ENCODE measurements at places on chromosomes 1 and 21.
A peak's percentile ranks its signal among the peaks of the same experiment; 100 is the strongest.

DNA sequence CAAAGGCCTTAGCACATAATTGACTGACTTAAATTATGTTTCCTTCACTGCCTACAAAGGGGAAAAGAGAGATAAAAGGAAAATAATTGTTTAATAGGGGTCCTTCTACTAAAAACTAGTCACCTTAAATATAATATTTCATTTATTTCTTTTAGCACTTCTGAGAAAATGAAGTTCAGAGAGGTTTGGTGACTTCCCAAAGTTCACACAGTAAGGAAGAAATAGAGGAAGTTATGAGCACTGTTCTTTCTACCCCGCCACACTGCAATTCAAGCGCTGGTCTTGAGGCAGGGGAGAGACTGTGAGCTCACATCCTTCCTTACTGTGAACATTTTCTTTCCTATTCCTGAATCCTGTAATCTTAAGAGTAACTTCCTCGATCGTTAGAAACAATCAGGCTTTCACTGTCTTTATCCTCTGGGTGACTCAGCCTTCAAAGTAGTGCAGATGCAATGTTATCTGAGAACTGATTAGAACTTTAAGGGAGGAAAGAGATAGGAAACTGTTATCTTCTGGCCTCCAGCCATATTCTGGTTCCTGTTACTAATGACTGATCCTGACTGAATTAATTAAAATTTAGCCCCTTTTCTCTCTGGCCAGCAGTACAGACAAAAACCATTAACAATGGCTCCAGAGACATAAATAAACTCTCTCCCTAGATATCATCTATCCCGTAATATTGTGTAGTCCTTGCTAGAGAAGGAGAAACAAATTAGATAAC lies 6.8 kb downstream of the RGS5 start:
- no peak for DNase-seq

DNA sequence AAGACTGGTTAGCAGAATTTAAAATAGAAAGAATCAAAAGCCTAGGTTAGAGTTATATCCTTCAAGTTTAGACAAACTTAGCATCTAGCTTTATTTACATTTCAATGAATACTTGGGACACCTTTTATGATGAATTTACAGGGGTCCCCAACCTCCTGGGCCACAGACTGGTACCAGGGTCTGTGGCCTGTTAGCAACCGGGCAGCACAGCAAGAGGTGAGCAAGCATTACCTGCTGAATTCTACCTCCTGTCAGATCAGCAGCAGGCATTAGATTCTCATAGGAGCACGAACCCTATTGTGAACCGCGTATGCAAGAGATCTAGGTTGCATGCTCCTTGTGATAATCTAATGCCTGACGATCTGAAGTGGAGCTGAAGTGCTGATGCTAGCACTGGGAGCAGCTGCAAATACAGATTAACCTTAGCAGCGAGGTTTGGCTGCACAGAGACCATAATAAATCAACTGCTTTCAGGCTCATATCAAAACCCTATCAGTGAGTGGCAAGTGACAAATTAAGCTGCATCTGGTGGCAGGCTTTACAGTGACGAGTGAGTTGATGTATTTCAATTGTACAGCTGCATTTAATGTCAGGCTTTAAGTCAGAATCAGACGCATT lies 82.0 kb downstream of the UCHL5 start:
- no peak for DNase-seq

- no peak for DNase-seq
Measured at GRCh38 chr1:112708002-112708448, 1.1 kb upstream of the RHOC start.

DNA sequence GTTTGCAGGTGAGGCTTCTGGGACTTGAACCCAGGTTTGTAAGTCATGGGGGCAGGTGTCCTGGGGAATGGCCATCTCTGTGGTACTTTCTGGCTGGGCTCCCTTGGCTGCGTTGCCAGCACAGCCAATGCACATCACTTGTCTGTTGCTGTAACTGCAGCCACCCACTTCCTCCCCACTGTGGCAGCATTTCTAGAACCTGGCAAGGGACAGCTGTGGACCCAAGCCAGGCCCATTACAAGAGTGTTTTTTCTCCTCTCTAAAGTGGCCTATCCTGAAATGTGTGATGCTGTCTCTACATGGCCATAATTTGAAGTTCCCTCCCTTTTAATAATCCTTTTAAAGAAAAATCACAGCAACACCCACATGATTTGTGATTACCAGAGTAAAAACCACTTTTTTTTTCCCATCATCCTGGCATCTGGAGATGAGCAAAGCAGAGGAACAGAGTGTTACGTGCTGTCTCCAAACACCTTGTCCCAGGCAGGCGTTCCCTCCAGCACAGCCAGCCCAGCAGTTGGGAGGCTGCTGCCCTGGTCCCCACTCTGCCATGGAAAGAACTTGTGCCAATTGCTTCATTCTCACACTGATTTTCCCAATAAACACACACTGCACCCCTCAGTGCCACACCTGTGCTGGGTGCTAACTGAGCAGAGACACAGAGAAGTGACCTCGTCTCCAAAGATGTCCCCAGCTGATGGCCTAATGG lies 360.6 kb upstream of the USP24 start:
- DNase-seq: no peak

DNA sequence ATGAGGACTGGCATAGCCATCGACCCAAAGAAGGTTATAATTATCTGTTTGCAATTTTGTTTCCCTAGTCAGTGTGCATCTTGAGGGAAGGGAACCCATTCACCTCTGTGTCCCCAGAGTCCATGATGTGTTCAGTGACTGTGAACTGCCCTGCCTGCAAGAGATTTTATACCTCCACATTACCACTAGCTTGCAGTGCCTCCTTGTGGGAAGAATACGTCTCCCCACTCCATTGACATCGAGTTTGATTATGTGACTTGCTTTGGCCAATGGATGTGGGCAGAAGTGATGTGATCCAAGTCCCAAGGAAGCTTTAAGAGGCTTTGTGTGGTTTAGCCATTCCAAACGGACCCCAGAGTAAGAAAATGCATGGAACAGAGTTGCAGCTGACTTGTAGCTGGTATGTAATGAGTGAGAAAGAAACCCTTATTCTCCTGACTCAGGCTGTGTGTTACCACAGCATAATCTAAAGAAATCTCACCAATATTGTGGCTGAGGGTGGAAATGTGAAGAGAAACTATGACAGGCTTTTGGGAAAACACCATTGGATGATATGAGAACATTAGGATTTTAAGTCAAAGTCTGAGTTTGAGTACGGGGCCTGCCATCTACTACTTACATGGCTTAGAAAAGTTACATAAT lies 47.8 kb upstream of the NRDC start:
- no peak for DNase-seq

DNA sequence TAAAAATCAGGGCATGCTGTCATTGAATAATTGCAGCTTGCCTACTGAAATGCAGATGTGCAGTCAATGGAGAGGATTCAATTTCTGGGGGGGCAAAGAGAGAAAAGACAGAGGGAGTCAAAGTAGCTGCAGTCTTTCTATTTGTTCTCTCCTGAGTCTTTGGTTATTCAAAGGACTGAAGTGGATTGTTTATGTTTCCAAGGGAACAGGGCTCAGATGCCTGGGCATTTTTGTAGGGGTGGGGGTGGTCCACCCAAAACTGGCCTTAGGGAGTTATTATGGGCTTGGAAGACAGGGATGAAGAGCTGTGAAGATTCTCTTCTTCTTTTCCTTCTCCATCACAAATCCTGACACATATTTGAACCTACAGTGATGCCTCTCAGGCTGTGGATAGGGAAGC lies 408.8 kb upstream of the DAB1 start:
- DNase-seq: no peak

- peak; percentile 58 for DNase-seq
Measured at GRCh38 chr1:56578138-56578962, 1.0 kb downstream of the PLPP3 start.

GRCh38 chr1:54931275-54931840 lies 44.4 kb upstream of the DHCR24 start:
- no peak for DNase-seq

DNA sequence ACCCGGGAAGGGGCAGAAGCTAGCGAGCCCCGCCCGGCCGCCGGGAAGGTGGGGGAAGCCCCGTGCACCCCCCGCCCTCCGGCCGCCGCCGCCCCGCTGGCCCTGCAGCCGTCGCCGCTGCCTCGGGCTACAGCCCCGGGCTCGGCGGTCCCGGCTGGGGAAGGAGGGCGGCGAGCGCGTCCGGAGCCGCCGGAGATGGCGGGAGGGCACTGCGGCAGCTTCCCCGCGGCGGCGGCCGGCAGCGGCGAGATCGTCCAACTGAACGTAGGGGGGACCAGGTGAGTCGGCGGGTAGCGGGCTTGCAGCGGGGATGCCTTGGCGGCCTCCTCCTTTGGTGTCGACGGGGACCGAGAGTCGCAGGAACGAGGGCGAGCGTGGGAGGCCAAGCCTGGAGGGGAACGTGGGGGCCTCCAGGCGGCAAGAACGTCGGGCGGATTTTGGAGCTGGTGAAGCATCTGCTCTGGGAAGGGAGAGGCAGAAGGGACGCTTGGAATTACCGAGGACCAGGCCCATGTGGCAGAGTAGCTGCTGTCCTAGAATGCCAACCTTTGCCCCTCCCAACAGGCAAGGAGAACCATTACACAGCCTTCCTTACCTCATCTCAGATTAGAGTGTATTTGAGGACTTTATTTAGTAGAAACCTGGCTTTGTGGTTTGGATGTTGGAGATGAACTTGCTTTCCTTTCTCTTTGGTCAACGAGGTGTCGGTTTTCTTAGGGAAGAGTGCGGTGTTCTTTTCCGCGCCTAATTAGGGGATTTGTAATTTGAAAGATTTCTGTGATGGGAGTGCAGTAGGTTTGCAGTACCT lies 591 bp downstream of the KCTD3 start:
- peak; percentile 56 for DNase-seq

DNA sequence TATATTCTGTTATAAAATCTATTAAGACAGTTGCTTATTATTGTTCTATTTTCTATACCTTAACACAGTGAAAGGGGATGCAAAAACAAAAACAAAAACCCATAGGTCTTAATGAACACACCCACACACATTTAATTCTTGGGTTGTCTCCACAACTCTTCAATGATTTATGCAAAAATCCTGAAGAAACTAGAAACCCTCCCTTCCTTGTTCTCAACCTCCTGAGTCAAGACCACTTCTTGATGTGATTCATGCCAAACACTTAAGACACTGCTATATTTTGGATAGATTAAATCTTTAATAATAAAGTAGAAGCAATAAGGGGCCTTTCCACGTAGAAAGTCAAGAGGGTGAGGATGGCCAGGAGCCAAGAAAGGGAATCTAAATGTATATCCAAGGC lies 23.4 kb downstream of the SCAF4 start:
- DNase-seq: no peak

DNA sequence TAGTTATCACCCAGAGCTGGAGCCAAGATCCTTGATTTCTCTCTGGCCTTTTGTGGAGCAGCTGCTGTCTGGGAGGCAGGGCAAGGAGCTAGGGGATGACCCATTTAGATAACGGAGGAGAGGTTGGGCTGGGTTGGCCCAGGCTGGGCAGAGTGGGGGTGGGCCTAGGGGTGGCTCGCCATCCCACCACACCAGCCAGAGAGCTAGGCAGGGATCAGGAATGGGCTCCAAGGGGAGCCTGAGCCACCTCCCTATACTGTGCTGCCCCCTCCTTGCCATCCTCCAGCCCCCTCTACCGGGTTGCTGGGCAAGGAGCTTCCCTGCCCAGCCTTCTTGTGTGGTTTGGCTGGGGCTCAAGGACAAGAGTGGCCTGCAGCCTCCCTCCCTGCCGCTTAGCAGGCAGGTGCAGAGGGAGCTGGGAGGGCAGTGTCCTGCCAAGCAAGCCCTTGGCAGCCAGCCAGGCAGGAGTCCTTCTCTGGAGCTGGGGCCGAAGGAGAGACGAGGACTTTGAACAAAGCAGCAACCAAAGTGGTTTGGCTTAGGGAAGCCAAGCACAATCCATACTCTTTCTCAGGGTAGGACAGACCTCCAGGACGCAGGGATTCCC lies 4.1 kb downstream of the NUAK2 start:
- DNase-seq: peak; percentile 69

DNA sequence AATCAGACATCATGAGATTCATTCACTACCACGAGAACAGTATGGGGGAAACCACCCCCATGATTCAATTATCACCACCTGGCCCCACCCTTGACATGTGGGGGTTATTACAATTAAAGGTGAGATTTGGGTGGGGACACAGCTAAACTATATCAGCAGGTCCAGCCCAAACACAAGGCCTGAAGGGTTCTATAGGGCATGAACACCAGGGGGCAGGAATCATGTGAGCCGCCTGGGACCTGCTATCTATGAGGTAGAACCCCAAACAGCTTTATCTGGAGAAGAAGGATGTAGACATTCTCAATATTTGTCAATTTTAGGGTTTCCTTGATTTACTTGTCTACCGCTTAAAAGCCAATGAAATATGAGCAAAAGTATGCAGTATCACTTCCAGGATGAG lies 294.9 kb upstream of the DEPDC1 start:
- no peak for DNase-seq

- DNase-seq: no peak
Measured at GRCh38 chr1:72366466-72366865, 84.1 kb upstream of the NEGR1 start.

DNA sequence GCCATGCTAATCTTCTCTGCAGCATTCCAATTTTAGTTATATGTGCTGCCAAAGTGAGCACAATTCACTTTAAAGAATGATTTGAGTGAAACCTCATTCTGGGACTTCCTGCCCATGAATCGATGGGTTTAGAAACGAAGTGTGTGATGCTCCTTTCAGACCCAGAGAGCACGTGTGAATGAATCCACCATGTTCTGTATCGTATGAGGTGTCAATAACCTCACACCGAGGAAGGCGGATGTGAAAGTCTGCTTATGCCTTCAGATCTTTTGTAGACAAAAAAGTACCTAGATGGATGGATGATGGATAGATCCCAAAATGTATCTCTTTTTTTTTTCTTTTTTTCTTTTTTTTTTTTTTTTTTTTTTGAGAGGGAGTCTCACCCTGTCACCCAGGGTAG lies 13.8 kb downstream of the UBASH3A start:
- DNase-seq: no peak

DNA sequence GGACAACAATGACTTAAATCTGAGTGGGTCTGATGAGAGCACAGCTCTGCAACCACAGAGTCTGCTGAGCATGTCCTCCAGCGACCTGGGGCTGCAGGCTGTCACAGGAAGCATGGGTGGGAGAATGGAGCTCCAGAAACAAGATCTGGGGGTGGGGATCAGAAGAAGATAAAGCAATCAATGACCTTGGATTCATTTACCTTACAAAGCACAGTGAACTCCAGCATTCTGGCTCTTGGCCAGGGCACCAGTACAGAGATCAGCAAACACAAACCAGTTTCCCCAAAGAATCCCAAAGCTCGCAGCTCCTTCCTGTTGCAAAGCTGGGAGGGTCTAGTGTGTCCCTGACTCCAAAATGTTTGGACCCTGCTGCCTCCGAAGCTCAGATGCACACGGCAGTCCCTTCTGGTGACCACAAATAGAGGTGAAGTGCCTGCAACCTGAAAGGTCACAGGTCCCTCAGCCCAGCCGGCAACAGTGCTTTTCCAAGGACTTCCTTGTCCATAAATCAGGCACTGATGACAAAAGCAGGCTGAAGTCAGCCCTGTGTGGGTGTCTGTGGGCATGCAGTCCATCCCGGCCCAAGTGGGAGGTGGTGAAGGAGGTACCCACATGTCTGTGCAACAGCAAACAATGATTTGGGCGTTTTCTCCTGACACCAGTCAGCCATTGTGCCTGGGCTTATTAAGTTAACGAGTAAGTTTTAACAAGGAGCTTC lies 76.1 kb downstream of the SH3BGR start:
- DNase-seq: no peak

Data from renal pelvis (tissue), 12 donors.